Peyer's patch (tissue), 4 donors: ENCODE measurements at places on chromosomes 2 and 18. TPM values are rescaled to one million over a fixed set of nuclear protein-coding genes. Genes with fewer than 3 reads are reported as not detected.

Gene BMP10
- total RNA-seq: not detected

Gene INPP5D
- total RNA-seq: 11.6 TPM

Gene ARHGAP28
- total RNA-seq: 5.4 TPM

Gene HRH4
- total RNA-seq: not detected

Gene ADGRF3
- total RNA-seq: 4.1 TPM

DNA sequence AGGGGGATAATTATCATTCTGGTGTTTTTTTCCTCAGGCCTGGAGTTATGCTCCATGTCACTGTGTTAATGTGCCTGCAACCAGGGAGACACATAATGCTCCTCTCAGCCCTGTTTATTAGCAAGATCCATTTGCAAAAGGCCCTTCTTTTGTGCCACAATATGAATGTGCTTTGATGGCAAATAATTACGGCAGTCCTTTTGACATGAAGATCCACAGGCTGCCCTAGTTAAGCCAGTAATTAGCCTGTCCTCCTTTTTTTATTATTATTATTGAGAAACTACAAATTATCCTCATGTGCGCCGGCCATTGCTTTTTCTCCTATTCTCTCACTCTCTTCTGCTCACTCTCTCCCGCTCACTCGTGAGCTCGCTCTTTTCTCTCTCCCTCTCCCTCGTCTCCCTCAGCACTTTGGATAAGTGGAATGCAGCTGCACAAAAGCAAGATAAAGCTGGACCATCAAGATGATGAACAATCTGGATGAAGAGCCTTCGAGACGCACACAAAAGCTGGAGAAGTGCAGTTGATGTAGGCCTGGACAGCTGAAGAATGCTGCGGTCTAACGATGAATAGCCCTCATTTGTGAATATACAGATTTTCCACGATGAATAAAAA lies 762.3 kb downstream of the BCL11A start:
- no peak overlapping the region for H3K4me3 ChIP-seq
- H3K27me3 ChIP-seq: no peaks in the 10 kb centered on the region
- H3K36me3 ChIP-seq: no peaks in the 10 kb centered on the region
- no peaks in the 10 kb centered on the region for H3K4me1 ChIP-seq
- no peak overlapping the region for H3K27ac ChIP-seq
- no peak for DNase-seq

- no peak overlapping the region for H3K27ac ChIP-seq
- no peak overlapping the region for H3K4me3 ChIP-seq
- no peak for DNase-seq
- no peaks in the 10 kb centered on the region for H3K4me1 ChIP-seq
These were observed 220.4 kb upstream of the SLC35G4 start for GRCh38 chr18:11388755-11389680.

- no peaks in the 10 kb centered on the region for H3K36me3 ChIP-seq
- no peak overlapping the region for H3K4me3 ChIP-seq
- H3K27ac ChIP-seq: no peak overlapping the region
- H3K4me1 ChIP-seq: no peaks in the 10 kb centered on the region
- DNase-seq: no peak
These were observed 53.8 kb upstream of the STK17B start for GRCh38 chr2:196225213-196225612.

- H3K36me3 ChIP-seq: no peaks in the 10 kb centered on the region
- no peak overlapping the region for H3K27ac ChIP-seq
- no peaks in the 10 kb centered on the region for H3K27me3 ChIP-seq
- H3K4me3 ChIP-seq: no peak overlapping the region
- DNase-seq: no peak
These were observed 8.7 kb upstream of the COX7A2L start for GRCh38 chr2:42369532-42370229.

GRCh38 chr2:146365041-146365440 lies 1479.8 kb upstream of the ACVR2A start:
- no peaks in the 10 kb centered on the region for H3K4me1 ChIP-seq
- H3K27ac ChIP-seq: no peak overlapping the region
- no peaks in the 10 kb centered on the region for H3K36me3 ChIP-seq
- DNase-seq: no peak
- H3K27me3 ChIP-seq: no peaks in the 10 kb centered on the region

GRCh38 chr2:170986566-170987258 lies 57.7 kb downstream of the GORASP2 start:
- no peak overlapping the region for H3K4me3 ChIP-seq
- no peaks in the 10 kb centered on the region for H3K4me1 ChIP-seq
- DNase-seq: no peak
- peaks cover 4% of the 10 kb centered on the region for H3K36me3 ChIP-seq
- H3K27me3 ChIP-seq: no peaks in the 10 kb centered on the region

- no peak overlapping the region for H3K4me3 ChIP-seq
- H3K27ac ChIP-seq: no peak overlapping the region
- no peaks in the 10 kb centered on the region for H3K36me3 ChIP-seq
- no peaks in the 10 kb centered on the region for H3K4me1 ChIP-seq
- no peak for DNase-seq
- H3K27me3 ChIP-seq: no peaks in the 10 kb centered on the region
These were observed 3.4 kb downstream of the ARHGAP28 start for GRCh38 chr18:6732952-6733351.

DNA sequence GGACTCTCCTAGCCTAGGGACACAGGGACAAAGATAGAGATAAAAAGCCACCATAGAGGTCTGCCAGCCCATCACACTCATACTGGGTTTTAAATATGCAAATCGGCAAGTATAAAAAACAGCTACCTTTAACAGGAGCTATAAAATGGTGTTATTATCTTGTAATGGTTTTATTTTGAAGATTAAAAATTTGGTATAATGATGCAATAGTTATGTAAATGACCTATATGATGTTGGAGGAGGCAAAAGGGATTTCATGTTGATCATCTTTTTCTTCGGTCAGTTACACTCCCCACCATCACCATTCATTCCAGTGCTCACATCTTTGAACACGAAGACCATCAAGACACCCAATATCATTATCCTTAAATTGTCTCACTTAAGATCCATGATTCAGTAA lies 11.2 kb downstream of the ZNF521 start:
- H3K36me3 ChIP-seq: no peaks in the 10 kb centered on the region
- H3K27me3 ChIP-seq: no peaks in the 10 kb centered on the region
- no peak overlapping the region for H3K27ac ChIP-seq
- no peak overlapping the region for H3K4me3 ChIP-seq
- H3K4me1 ChIP-seq: no peaks in the 10 kb centered on the region

DNA sequence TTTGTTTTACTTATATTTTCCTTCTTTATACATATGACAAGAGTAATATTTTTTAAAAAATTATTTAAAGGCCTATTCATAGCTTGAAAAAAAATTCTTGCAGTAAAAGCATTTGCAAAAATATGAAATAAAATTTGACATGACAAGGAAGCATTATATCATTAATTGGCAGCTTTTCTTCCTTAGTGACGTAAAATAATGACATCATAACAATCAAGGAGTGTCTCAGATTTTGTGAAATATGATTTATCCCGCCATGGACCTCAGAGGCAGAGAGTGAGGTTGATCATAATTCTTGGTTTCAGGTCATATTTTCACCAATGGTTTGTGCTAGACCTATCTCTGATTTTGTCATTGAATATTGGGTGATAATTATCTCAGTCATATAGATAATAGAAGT lies 176.0 kb downstream of the MIB1 start:
- no peak overlapping the region for H3K27ac ChIP-seq
- H3K4me3 ChIP-seq: no peak overlapping the region
- no peaks in the 10 kb centered on the region for H3K4me1 ChIP-seq
- H3K27me3 ChIP-seq: no peaks in the 10 kb centered on the region
- no peak for DNase-seq
